HS-5 (cell line): ENCODE measurements at places on chromosomes 12 and 14.

- DNase-seq = no peak
These were observed 15.1 kb downstream of the CD9 start for GRCh38 chr12:6215120-6215807.

GRCh38 chr14:105043641-105044040 lies 21.6 kb downstream of the GPR132 start:
- no peak for DNase-seq

GRCh38 chr12:10392394-10392930 lies 2.6 kb upstream of the KLRK1 start:
- DNase-seq = peak; percentile 81

GRCh38 chr14:73789989-73790581 lies 61.5 kb upstream of the PTGR2 start:
- peak; percentile 85 for DNase-seq

GRCh38 chr12:28040246-28040645 lies 67.7 kb upstream of the PTHLH start:
- DNase-seq = no peak

GRCh38 chr12:113471619-113472171 lies at the start of gene LHX5:
TSS of gene LHX5 (minus strand) at chr12:113471871. CDS start at chr12:113471498, 373 bp downstream.
- no peak for DNase-seq

- DNase-seq = peak; percentile 19
These were observed 872 bp downstream of the FAM177A1 start for GRCh38 chr14:35046751-35047536.

GRCh38 chr12:77045183-77045582 lies 20.2 kb downstream of the E2F7 start:
- DNase-seq = no peak

GRCh38 chr14:100305324-100306100 lies 732 bp downstream of the SLC25A29 start:
- no peak for DNase-seq

- DNase-seq = no peak
These were observed 368.3 kb downstream of the ADGRD1 start for GRCh38 chr12:131321988-131322387.

GRCh38 chr12:115404761-115405470 lies 720.9 kb upstream of the TBX3 start:
- DNase-seq = peak; percentile 97

- DNase-seq = no peak
These were observed 62.1 kb downstream of the ARF6 start for GRCh38 chr14:49955024-49955423.

- no peak for DNase-seq
These were observed 436.7 kb downstream of the ATP23 start for GRCh38 chr12:58378028-58378427.

DNA sequence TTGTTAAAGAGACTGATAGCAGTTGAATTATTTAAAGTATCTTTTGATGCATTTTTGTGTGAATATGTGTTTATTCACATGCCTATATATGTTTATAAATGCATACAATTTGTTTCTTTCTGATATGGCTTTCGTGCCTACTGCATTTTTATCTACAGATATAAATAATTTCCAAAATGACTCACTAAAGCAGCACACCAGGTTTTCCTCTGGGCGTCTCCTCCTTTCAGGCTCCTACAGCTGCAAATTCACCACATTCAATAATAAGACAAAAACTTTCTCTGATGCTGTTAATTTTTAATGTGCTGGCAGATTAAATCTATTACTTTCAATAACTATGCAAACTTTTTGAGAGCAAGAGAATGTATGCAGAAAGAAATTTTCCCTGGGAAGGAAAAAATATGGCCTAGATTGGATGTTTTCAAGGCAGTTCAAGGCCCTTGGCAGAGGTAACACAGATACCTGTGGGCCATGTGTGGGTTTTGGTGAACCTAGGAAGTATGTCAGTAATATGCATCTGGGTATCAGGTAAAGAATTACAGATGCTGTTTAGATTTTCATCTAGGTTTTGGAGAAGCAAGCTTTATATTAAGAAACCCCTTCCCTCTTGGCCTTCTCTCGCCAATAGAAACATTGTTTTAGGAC lies 381.8 kb downstream of the EGLN3 start:
- no peak for DNase-seq

- DNase-seq = no peak
These were observed 16.7 kb upstream of the E2F7 start for GRCh38 chr12:77082021-77082420.

DNA sequence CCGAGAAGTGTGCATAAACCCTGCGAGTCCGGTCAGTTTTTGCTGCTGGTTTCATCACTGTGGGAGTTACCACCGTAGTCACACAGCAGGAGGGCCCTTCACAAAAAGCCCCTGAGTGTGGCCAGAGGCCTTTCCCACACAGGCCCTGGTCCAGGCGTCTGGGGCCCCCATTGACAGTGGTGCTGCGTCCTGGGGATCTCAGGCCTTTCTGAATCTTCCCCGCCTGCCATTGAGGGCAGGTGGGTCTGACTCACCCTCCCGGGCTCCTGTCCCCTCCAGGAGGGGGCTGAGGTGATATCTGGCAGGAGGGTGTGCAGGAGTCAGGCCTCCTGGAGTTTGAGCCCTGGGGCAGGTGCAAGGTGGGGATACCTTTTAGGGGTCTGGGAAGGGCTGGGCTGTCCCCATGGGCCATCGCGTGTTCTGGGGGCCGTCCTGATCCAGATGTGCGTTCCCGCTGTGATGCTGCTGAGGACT lies 358.5 kb downstream of the TMEM121 start:
- DNase-seq = no peak

GRCh38 chr12:6729186-6729585 lies 5.3 kb downstream of the COPS7A start:
- DNase-seq = no peak

GRCh38 chr14:39666386-39666785 lies 234.2 kb upstream of the FBXO33 start:
- no peak for DNase-seq

GRCh38 chr14:102591372-102591943 lies 991 bp upstream of the RCOR1 start:
- DNase-seq = no peak

DNA sequence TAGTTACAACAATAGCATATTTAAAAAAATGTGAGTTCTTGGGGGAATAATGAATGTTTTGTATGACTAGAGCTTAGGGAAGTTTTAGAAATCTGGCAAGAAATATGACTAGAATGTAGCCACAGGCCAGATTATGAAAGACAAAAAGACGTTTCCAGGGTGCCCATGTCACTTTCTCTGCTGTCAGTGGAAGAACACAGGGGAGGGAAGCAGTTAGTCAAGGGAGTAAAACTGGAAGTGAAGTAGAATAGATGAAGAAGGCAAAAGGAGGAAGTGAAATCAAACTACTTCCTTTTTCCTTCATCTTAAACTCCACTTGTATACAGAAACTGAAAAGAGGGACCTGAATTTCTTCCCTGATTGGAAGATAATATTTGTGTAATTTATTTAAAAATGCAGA lies 81.2 kb upstream of the ATP2B1 start:
- no peak for DNase-seq

DNA sequence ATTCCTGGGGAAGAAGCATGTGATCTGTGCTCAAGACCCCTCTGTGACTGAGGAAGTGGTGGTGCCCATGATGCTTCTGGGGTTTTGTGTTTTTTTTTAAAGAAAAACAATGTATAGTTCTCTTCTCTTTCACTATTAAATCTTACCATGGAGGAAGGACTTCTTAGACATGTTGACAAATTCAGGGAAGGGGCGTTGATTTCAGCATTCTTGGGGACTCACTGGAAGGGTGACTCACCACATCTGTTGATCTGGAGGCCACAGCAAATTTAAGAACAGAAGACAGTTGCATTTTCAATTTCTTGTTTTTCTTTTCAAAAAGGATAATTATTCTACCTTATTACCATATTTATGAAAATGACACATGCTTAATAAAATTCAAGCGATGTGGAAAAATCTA lies 152.9 kb upstream of the RTL1 start:
- DNase-seq = no peak

GRCh38 chr12:90280033-90280432 lies 571.4 kb upstream of the ATP2B1 start:
- peak; percentile 40 for DNase-seq

GRCh38 chr12:52971679-52972329 lies 22.9 kb downstream of the KRT18 start:
- DNase-seq = peak; percentile 44

DNA sequence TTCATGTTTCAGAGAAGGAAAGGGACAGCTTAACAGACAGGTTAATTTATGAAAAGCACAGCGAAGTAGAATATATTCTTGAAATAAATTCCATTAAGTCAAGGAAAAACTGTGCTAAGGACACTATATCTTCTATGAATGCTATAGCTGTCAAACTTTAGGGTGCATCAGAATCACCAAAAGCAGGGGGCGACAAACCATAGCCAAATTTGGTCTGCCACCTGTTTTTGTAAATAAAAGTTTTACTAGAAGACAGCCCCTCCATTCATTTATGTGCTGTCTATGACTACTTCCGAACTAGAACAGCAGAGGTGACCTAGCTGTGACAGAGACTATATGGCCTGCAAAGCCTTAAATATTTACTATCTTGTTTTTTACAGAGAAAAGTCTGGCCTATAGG lies 25.9 kb downstream of the PPP4R3A start:
- DNase-seq = no peak

GRCh38 chr12:72586456-72586855 lies 314.3 kb downstream of the TRHDE start:
- no peak for DNase-seq

DNA sequence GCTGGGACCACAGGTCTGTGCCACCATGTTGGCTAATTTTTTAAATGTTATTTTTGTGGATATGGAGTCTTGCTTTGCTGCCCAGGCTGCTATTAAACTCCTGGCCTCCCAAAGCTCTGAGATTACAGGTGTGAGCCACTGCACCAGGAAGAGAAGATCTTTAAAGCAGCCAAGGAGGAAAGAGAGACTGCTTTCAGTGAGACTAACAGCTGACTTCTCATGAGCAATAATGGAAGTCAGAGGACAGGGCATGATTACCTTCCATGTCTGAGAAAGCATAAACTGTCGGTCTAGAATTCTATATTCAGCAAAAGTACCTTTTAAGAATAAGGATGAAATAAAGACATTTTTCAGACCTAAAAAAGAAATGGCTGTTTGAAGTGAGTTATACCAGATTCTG lies 57.3 kb upstream of the CHGA start:
- DNase-seq = no peak

DNA sequence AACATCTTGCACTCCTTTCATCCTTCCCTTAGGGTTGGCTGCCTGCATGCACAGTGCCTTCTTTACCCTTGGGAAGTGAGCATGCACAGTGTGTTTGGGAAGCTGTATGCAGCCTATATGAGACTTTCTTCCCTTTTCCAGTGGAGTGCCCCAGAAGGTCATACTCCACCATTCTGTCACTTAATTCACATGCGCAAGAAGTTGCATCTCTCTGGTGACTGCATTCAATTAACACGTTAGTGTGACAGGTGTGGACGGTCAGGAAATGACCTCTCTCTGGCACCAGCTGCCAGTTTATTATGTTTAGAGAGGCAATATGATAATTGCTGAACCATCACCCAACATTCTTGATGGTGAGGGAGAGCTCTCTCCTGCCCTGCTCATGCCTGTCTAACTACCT lies 770.0 kb downstream of the FLRT2 start:
- DNase-seq = no peak

- DNase-seq = no peak
These were observed at the start of gene KCNK10 for GRCh38 chr14:88323086-88323522. TSS of gene KCNK10 (minus strand) at chr14:88323269. CDS start at chr14:88322798, 471 bp downstream.

- DNase-seq = no peak
These were observed 117.8 kb downstream of the TTC7B start for GRCh38 chr14:90698379-90698869.

DNA sequence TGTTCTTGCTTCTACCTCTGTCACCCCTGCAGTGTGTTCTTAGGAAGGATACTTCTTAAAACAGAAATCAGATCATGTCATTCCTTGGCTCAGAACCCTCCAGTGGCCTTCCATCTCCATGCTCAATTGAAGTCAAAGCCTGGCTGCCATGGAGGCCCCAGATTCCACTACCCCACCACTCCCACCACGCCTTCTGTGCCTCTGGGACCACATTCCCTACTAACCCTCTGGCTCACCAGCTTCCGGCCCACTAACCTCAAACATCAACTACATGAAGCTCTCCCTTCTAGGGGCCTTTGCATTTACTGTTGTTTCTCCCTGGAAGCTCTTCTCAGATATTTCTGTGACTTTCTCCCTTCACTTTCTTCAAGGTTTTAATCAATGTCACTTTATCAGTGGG lies 76.1 kb upstream of the REP15 start:
- DNase-seq = no peak

GRCh38 chr14:92785667-92786426 lies 8.3 kb upstream of the GOLGA5 start:
- DNase-seq = peak; percentile 80

GRCh38 chr12:74537126-74537706 lies 419 bp upstream of the ATXN7L3B start:
- DNase-seq = no peak

- DNase-seq = no peak
These were observed 827.9 kb downstream of the FLRT2 start for GRCh38 chr14:86357876-86358275.

GRCh38 chr12:52585066-52585465 lies 11.4 kb upstream of the KRT74 start:
- no peak for DNase-seq

DNA sequence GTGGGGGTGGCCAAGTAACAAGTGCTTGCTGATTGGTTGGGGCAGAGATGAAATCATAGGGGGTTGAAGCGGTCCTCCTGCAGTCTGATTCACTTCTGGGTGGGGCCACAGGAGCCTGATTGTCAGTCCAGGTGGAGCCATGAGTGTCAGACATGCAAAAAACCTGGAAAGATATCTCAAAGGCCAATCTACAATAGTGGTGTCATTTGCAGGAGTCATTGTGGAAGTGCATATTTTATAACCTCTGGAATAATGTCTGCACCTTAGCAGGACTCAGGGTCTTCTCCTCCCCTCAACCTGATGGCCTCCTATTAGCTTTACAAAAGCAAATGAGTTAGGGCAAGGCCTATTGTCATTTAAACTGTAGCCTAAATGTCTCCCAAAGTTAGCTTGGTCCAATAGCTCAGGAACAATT lies 241.4 kb downstream of the NUAK1 start:
- no peak for DNase-seq

DNA sequence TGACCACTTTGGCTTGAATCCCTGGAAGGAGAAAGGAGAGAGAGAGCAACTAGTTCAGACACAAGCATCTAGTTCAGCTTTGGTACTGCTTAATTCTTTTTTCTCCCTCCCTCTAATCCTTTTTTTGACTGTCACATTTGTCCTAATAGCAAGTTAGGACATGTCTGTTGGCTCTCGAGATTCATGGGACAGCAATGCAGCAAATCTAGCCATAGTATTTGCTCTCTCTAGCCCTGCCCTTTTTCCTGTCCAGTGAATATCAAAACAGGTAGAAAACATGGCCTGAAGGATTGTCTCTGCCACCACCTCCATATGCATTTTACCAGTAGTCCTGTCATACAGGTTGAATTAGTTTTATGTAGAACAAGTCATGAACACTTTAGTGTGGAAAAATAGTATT lies 116.4 kb downstream of the PTPRB start:
- DNase-seq = no peak
